ENCODE measurements at places on chromosomes 1 and 21.

GRCh38 chr1:237383791-237384190 is 341.8 kb downstream of the RYR2 start:
- no peak for DNase-seq

DNA sequence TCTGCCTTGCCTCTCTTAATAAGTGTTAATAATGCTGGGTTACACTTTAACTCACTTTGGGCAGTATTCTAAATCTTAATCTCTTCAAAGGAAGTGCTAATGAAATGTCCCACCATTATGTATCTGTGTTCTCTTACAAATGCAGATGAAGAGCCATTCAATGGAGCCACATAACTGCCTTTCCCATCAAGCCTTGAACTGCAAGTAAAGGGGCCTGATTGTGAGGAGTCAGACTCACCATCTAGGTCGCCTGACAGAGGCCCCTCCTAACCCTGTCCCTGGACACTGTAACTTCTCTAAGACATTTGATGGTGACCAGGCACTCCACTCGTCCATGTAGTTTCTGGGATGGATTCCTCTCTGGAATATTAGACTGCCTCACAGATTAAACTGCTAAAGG is 329.4 kb downstream of the KIF26B start:
- DNase-seq: no peak

DNA sequence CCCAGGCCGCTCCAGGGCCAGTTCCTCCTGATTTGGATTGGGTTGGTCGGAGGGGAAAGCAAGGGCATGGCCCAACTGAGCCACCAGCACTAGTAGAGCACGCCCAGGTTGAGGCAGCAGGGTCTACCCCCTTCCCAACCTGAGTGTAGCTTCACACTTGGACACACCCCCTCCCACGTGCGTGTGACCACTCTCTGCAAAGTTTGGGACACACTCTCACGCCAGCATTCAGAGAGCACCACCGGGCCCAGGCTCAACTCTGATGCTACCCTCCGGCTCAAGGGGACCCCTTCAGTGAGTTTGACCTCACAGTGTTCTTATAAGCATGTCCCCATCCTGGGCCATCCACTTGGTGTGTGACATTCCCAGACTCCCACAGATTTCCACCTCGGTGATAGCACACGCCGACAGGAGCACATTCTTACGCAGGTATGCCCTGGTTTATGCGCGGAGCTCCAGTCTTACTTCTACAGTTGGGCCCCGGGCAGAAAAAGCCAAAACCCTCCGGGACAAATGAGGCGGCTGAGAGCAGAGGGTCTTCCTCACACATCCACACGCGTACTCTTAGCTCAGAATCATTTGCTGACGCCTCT is 3.0 kb upstream of the DMRTA2 start:
- DNase-seq: no peak

DNA sequence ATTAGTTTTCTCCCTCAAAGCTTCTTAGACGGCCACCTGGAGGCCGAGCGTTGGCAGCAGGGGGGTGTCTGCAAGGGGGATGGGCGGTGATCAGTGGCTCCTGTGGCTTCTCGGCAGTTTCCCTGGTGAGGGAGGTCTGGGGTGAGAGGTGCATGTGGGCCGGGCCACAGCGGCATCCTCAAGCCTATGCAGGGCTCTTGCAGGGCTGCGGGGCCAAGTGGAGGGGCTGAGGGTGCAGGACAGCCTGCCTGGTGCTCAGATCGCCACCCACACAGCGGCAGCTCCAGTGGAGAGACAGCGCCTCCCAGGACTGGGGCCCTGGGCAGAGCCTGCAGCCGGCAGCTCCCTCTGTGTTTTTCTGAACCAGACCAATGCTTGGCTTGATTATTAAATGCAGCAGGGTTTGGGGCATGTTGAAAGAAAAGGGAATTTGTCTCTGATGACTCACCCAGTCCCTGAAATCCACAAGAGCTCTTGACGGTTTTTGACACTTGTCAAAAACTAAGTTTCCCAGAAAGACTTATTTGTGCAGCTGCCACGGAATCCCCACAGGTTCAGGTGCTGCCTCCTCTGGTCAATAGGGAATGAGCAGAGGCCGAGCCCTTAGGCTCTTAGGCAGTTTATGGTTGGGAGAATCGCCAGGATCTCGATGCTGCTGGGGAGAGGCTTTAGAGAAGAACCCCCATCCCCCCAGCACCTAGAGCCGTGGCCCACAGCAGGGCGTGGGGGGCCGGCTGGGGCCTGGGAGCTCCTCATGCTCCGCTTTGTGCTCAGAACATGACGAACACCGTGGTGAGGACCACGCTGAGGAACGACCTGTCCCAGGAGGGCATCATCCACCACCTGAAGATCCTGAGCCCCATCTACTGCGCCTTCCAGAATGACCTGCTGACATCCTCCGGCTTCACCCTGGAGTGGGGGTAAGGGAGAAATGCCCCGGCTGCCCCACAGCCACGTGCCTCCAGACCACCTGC is 54.7 kb downstream of the UMODL1 start:
- no peak for DNase-seq

DNA sequence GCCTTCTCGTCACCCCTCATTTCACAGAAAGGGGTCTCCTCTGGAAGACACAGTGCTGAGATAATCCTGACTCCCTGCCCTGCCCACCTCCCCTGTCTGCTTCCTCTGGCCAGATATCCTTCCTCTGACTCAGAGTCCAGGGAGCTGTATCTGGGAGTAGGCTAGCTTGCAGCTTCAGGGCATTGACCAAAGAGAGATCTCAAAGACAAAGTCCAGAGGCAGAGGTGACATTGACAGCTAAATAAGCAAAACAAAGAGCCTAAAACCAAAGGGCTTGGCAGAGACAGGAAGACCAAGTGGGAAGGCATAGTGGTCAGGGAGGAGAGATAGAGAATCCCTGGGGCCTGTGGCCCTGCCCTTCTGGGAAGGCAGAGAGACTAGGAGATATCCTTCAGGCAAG is 64.9 kb downstream of the TNR start:
- DNase-seq: no peak

- DNase-seq: no peak
Measured at GRCh38 chr1:205310976-205311704, 10.4 kb downstream of the NUAK2 start.

GRCh38 chr1:24437631-24438396 is 22.2 kb downstream of the NIPAL3 start:
- no peak for DNase-seq

GRCh38 chr1:153246018-153246417 is 13.5 kb upstream of the LORICRIN start:
- no peak for DNase-seq

DNA sequence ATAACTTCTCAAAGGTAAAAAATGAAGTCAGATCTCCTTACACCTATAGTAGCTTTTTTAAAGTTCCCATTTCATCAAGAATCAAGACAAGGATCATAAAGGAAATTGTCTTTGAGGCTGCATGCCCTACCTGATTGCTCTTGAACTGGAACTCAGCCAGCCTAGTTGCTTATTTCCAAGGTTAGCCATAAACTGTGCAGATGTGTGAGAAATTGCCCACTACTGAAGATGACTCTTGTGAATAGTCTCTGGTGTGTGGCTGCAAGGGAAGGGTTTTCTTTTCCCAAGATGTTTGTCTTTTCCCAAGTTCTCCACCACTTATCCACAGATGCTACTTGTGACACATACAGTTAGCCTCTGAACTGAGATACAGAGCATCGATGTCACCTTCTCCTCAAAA is 81.7 kb upstream of the DUSP10 start:
- DNase-seq: no peak

DNA sequence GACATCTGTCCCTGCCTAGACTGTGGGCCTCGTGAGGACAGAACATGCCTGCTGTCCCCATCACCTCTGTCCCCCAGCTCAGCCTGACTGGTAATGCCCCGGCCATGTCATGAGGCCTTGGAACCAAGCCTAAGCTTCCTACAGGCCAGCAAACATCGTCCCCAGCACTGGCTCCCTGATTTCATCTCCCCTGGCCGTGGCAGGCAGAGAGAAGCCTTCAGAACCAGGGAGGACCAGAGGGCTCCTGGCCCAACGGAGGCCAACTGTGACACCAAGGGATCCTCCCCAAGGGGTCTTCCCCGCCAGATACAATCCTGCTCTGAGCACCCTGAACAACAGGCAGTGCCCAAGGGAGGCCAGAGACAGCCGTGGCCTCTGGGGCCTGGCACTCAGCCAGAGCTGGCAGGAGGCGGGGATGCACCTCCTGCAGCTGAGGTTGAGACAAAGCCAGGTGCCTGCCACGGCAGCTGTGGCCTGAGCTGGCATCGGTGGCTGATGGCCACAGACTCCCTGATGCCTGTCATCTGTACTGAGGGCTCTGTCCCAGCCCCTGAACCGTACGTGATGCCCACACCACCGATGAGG is 9.9 kb upstream of the NPHP4 start:
- DNase-seq: no peak

- DNase-seq: no peak
Measured at GRCh38 chr1:175984057-175984812, 222.9 kb downstream of the COP1 start.

DNA sequence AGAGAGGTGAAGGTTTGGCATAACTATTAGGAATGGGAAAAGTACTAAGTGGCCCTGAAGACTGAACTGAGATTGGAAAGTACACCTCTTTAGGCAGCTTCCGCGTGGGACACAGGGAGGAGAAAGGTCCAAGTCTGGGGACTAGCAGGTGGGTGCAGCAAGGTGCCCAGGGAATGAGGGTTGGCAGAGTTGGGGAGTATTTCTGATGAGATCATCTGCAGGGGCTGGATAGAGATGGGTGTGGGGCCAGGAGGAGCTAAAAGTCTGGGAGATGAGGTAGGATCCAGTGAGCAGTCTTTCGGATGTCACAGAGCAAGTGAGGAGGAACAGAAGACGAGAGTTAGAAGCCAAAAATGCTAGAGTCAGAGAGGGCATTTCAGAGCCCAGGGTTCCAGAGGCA is 36.1 kb downstream of the CDCA8 start:
- no peak for DNase-seq

DNA sequence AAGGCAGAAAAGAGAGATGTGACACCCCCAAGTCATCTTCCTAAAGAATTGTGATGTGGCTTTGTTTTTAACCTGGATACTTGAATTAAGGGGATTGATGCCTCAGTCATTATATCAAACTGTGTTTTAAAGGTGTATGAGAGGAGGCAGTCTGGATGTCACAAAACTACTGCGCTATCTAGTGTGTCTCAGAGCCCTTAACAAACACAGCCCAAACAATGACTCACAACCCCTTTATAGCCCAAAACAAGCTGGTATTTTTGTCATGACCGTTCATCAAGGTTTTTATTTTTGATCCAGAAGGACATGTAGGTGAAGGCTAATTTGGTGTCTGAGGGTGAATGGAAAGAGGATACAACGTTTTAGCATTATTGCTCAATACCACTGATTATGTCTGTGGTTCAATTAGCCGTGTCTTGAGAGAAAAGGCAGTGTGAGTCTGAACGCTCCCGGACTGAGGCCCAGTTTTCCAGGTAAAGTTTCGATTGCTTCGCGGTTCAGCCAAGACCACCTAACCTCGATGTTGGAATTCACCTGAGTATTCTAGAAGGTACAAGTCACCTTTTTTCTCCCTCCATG is 71.6 kb downstream of the SGIP1 start:
- DNase-seq: no peak

- no peak for DNase-seq
Measured at GRCh38 chr1:84675106-84675505, 15.2 kb downstream of the SSX2IP start.

DNA sequence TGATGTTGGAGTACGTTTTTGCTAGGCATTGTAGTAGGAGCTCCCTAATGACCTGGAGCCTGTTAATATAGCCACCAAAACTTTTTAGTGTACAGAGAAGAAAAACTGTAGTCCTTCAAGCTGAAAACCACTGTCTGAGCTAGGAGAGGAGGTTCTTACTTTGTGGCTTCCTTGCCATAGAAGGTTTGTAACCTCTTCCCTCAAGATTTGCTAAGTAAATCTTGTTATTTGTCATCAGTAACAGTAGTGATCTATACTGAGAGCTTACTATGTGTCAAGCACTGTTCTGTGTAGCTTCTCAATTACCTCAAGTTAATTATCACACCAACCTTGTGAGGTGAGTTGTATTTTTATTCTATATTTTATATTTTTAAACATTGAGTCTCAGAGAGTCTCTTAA is 21.2 kb upstream of the LRRC8C start:
- no peak for DNase-seq

DNA sequence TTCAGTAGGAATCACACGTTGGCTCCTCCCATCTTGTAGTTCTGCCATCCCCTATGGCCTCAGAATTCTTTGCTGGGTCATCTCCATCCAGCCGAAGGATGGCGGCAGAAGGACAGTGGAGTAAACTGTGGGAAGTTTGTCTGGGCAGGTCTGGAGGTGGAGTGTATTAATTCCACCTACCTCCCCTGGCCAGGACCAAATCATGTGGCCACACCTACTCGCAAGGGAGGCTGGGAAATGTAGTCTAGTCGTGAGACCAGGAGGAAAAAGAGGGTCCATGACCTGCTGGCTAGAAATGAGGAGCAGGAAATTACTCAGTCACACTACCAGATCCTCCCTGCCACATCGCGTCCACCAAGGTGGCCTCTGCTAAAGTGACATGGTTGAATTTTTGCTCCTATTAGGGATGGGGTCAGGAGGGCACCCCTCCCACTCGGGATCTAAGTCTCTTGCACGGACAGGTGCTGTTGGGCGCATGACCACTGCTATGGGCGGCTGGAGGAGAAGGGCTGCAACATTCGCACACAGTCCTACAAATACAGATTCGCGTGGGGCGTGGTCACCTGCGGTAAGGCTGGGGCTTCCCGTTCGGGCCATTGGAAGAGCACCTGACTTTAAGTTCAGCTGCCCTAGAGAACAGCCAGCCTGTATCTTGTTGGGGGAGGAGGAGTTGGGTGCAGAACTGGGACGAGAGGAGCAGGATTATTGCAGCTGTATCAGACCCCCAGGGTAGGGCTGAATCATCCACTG is 19.5 kb downstream of the PLA2G5 start:
- no peak for DNase-seq

- DNase-seq: no peak
Measured at GRCh38 chr1:236102611-236103010, 37.7 kb upstream of the NID1 start.

DNA sequence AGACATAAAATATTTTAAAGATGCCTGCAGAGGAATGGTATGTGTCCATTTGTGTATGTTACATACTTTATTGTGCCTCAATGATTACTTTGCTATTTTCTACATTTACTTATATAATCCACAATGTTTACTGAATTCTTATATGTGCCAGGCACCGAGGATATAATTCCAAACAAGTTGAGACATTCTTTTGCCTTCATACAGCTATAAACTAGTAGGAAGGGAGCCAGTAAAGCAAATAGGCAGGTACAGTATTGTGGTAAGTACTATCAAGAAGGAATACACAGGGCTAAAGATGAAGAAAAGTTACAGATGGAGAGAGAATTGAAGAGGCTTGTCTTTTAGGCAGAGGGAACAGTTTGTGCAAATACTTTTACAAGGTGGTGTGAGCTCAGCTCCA is 131.6 kb downstream of the DISP1 start:
- DNase-seq: no peak

DNA sequence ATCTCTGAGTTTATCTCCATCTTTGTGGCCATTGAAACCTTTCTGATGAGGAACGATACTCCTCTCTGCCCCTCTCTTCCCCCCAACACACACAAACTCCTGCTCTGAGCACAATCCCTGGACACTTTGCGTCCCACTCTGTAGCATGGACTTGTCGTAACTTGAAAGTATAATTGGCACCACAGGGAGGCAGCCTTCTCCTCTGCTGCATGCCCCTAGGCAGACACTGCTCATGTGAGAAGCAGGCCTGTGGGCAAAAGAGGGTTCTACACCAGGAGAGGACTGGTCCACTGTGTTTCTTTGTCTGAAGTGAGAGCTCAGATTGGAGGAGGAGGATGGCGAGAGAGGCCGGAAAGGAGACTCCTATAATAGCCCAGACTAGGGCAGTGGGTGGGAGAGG is 3.8 kb upstream of the PARS2 start:
- DNase-seq: no peak
